ENCODE measurements at places on chromosomes 16 and 17.

- no peak for DNase-seq
These were observed 2139.4 kb downstream of the TP53TG3F start for GRCh38 chr16:35598696-35599332.

DNA sequence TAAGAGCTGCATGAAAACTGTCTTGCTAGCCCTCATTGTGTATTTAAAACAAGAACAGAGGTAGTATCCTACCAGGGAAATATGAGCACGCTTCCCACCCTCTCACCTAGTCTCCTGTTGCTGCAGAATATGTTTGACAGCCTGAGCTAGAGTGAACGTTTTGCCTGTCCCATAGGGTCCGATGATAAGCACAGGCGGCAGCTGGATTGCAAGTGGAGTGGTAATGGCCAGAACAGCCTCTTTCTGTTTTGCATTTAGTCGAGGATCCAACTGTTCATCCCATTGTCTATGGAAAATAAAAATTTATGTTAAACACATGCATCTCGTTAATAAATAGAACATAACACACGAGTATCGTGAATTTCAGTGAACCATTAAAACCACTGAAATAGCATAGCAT, 84.2 kb downstream of the HELZ start:
- no peak for DNase-seq

DNA sequence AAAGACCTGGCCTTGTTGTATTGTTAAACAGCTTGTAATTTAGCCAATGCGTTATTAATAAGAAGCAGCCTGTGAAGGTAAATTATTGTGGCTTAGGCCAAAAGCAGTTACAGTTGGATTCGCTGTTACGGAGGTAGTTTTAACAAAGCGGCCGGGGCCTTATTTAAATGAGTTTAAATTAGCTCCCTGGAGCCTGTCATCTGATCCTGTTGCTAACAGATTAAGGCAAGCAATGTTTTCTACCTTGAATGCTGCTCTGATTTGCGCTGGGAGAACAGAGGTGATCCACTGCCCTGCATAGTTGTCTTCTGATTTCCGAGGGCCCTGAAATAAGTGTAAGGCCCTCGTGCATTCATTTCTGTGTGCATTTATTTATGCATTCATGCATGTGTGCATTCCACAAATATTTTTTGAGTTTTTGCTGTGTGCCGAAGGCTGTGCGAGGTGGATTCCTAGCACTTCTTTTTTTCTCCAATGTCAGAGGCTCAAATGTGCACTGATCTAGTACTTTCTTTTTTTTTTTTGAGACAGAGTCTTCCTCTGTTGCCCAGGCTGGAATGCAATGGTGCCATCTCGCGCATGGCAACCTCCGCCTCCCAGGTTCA, 10.9 kb downstream of the SEC14L5 start:
- DNase-seq, result no peak

GRCh38 chr16:90018652-90019542, at the start of gene DBNDD1:
Gene DBNDD1 (minus strand): TSS chr16:90019456. CDS start chr16:90019341, 115 bp downstream.
- no peak for DNase-seq

- no peak for DNase-seq
These were observed 57.3 kb downstream of the CEP95 start for GRCh38 chr17:64564098-64564497.

GRCh38 chr17:77840513-77841165, 117.9 kb upstream of the TNRC6C start:
- no peak for DNase-seq

GRCh38 chr16:89917773-89918452, 749 bp upstream of the MC1R start:
- DNase-seq, result peak; percentile 58

DNA sequence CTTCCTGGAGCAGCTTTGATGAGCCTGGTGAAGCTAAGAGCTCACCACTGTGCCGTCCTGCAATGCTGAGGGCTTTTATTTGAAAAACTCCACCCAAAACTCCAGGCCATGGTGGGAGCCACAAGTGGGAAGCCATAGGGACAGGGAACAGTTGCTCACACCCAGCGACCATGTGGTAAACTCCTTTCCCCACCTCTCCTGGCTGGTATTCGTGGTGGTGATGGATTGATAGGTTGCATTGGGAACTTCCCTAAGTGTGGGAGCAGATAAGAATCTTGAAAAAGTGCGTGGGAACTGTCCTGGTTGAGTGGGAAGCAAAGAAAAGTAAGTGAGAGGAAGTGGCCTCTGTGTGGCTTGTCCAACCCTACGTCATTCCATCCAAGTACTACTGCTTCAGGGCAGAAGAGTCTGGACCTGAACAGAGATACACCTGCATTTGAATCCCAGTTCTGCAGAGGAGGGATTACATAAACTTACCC, at the start of gene CCL1:
CCL1 (minus strand) TSS at position 51 of the 479 bp plus-strand sequence. CDS start 72 bp downstream, outside the sequence.
- no peak for DNase-seq

DNA sequence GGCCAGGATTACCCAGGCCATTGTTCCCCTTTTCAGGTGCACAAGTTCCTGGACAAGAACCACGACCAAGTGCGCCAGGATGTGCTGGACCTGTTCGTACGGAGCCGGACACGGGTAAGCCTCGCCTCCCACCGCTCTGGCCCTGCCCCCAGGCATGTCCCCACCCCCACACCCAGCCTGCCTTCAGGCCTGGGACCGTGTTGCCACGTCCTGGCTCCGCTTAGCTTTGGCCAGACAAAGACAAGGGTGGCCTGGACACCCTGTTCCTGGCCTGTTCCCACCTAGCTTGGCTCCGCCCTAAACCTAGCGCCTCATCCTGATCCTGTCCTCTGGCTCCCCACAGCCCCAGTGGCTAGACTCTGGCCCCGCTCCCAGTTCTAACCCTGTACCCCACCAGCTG, 30.9 kb downstream of the MYO15A start:
- no peak for DNase-seq

DNA sequence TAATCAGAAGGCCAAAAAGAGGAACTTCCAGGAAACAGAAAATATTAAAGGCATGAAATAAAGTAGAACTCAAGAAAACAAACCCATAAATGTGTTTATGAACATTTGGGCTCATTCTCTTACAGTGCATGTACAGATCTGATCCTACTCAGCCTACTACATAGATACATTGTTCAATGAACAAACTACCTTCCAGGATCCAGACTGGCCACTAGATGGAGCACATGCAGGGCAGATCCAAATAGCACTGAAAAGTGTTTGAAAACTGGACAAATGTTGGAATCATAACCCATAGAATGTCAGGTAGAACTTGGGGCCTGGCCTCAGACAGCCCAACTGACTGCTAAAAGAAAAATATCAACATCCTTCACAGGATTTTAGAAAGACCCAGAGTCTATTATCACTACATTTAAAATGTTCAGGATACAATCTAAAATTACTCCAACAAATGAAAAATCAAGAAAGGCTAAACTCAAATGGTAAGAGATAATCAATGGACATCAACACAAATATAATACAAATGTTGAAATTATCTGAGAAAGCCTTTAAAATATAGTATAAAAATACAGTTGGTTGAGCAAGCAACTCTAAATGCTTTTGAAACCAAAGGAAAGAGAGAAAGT, 122.4 kb upstream of the NUDT7 start:
- DNase-seq, result no peak

- DNase-seq, result peak; percentile 22
These were observed 13.4 kb downstream of the MFSD6L start for GRCh38 chr17:8785547-8786413.

- no peak for DNase-seq
These were observed 17.8 kb downstream of the ACTG1 start for GRCh38 chr17:81494626-81495377.

DNA sequence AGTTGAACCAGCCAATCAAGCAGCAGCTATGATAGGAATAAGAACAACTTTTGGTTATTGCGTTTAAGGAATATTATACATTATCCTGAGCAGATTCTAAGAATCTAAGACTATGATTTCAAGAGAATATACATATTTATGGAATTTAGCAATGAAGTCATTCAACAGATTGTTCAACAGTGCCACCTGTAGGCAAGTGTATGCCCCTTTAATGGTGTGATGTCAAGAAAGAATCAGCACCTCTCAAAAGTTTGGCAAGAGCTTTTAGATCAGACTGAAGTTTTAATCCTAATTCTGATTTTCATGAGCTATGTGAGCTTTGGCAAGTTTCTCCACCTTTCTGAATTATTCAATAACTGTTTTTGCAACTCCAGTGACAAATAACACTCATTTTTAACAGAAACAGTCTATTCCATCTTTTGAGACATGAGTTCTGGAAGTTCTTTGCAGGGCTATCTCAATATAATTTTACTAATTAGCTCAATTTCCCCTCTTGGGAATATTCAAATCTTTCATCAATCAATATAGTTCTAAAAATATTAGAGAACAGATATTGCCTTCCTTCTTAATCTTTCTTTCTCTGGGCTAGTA, 474.3 kb upstream of the TOM1L1 start:
- DNase-seq, result no peak

DNA sequence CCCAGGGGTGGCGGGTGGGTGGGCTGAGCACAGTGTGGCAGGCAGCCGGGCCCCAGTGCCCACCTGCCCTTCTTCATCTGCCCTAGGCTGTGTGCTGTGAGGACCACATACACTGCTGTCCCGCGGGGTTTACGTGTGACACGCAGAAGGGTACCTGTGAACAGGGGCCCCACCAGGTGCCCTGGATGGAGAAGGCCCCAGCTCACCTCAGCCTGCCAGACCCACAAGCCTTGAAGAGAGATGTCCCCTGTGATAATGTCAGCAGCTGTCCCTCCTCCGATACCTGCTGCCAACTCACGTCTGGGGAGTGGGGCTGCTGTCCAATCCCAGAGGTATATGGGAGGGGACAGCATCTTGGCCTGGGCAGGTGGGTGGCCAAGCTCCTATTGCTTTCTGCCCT, 6.4 kb downstream of the GRN start:
- no peak for DNase-seq

- no peak for DNase-seq
These were observed 104.9 kb downstream of the KCNJ2 start for GRCh38 chr17:70274255-70274654.

GRCh38 chr17:43367737-43368242, 31.0 kb upstream of the ARL4D start:
- no peak for DNase-seq

DNA sequence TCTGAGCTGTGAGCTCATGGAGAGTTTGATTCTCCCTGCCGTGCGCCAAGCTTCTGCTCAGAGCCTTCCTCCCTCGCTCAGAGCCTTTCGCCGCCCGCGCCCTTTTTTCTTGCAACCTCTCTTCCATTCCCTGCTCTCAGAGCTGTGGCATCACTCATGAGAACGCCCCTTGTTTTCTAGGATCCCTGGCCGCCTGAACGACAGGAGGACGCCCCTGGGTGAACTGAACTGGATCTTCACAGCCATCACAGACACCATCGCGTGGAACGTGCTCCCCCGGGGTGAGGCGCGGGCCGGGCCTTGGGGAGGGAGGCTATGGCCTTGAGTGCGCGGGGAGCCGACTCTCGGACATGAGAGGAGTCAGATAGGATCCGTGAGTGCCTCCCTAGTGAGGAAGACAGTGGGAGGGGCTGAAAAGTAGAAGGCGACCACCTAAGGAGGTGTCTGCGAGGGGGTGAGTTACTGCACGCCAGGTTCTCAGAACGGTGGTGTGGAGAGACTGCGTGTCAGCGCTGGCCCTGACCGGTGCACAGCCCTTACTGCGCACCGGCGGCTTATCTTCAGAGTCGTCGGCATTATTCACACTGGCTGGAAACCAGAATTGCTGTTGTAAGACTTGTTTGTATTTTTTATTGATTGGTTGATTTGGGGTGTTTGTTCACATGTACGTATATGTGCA, 169.5 kb upstream of the CHMP6 start:
- DNase-seq, result no peak

DNA sequence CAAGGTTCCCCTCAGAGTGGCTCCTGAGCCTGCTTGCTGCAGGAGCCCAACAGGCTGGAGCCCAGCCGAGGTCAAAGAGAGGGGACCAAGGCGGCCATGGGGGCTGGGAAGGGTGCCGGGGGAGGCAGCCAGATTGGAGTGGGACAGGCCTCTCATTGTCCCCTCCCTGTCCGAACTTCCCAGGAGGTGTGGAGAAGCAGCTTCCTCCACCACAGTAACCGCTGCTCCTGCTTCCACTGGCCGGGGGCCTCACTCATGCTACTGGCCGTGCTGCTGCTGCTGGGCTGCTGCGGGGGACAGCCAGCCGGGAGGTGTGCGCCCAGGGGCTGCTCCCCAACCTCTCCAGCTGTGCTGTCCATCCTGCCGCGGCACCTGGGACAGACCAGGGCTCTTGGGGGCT, 29.3 kb downstream of the TMEM94 start:
- DNase-seq, result no peak

- DNase-seq, result no peak
These were observed 81.5 kb upstream of the DHX40 start for GRCh38 chr17:59483860-59484259.

DNA sequence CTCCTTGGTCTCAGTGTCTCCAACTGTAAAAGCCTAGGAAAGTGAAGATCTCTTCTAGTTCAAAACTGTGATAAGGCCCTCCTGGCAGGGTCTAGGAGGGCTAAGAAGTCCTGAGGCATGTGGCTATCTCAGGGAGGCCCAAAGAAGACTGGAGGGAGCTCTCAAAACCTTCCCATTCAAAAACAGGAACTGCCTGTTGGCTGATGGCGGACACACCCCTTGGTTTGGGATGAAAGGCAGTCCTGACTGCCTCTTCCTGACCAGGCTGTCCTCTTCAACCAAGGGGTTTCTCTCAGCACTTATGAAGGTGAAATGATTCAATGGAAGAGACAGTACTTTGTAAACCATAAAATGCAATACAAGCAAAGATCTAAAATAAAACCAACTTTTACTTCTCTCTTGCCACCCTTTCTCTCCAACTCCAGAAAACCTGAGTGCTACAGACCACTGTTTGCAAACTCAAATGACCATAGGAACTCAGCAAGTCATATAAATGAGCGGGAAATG, 4.7 kb downstream of the ZNF764 start:
- DNase-seq, result no peak

DNA sequence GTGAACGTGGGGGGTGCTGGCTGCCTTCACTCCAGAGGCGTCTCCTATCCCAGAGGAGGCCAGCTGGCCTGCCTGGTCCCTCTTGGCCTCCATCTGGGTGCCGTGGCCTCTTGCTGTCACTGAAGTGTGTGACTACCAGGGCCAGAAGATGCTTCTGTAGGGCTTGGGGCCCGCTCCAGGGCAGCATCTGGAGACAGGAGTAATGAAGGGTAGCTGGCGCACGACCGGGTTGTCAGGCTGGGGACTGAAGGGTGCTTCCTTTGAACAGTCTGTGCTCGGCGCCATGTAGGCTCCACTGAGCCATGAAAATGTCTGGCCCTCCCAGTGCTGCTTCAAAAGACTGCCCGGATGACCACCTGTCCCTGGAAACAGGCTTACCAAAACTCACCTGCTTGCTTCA, 31.3 kb downstream of the ASIC2 start:
- no peak for DNase-seq

DNA sequence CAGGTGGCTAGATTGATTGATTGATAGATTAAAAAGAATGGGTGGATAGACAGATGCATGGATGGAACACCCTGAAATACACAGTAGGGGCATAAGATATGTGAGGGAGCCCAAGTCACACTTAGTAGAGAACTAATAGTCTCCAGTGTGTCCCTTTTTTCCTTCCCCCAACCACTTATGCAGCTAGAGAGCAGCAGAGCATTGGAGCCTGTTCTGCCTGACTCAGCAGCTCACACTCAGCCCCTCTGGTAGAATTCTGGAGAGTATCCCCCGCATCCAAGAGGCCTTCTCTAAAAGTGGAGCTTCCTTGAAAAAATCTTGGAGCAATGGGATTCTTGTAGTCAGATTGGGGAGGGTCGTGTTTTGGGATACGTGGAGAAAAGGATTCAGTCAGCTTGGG, 20.5 kb upstream of the GPR139 start:
- DNase-seq, result no peak
